ENCODE measurements at places on chromosomes 7 and 10.

DNA sequence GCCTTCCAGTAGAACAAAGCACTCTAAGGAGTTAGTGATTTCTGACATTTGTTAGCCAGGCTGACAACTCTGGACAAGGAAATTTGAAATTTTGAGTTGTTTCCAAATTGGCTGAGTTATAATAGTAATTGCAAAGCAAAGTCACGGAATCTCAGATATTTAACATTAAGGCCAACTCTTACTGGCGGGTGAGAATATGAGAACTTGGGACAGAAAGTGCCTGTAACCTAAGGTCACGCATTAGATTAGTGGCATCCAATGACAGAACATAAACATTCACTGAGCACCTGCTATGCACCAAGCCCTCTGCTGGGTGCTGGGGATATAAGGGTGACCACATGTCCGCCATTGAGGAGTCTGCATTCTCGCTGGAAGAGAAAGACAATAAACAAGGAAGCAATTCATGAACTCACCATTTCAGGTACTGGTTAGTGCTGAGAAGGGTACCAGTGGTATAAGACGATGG lies 45.5 kb upstream of the CHST15 start:
- DNase-seq = no peak

- no peak for DNase-seq
Observed at GRCh38 chr7:141354251-141354650, 197.0 kb upstream of the AGK start.

DNA sequence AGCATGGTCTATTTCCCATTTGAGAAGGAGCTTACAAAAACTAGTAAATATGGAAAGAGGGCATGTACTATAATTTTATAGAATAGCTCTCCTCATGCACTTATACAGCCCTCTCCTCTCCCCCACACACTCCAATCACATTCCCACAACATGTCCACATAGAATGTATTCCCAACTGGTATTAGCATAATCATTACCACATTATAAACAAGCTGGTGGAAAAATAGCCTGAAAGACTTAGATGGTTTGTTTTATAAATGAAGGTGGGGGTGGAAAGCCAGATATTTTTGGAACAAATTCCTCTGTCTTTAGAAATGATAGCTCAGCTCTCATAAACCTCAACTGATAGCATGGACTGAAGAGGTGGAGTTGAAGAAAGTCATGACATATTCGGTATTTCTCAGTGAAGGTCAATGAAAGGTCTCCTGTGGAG lies 410.1 kb downstream of the SUGCT start:
- no peak for DNase-seq

DNA sequence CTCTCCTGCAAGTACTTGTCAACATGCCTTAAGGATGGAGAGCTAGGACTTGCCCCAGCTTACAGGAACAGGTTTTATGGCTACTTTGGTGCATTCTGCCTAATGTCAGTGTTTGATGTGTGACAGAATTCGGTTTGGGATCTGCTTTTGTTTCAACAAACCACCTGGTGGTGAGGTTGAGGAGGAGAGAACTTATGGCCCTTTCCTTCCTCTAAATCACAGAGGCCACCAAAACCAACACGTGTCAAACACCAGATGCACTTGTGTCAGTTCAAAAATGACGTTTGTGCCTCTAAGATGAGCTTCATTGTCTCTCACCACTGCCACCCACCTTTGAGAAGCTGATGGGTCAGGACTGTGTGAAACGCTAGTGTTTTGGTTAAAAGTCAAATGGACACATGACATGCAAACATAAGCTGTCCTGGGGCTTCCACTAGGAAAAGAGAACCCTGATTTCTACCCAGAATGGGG lies 83.9 kb downstream of the OSBPL3 start:
- DNase-seq = no peak

- DNase-seq = no peak
Observed at GRCh38 chr10:93208717-93209464, 135.2 kb downstream of the CYP26A1 start.

DNA sequence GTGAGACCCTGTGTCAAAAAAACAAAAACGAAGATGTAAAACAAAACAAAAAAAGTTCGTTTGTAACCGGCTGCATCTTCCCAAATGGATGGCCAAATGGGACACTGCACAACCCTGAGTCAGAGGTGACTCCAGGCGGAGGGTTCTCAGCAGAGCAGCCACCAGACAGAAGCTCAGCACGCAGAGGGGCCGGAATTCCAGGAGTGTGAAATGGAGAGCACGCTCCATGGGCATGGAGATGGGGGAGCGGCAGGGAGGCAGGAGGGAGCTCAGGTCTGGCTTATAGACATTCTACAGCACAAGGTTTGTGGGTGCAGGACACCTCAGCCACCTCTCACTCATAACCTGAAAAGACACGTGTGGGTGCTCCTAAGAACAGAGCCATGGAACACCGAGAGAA lies 227.0 kb downstream of the MAD1L1 start:
- DNase-seq = no peak

- no peak for DNase-seq
Observed at GRCh38 chr7:128211626-128212025, 29.5 kb upstream of the LEP start.

DNA sequence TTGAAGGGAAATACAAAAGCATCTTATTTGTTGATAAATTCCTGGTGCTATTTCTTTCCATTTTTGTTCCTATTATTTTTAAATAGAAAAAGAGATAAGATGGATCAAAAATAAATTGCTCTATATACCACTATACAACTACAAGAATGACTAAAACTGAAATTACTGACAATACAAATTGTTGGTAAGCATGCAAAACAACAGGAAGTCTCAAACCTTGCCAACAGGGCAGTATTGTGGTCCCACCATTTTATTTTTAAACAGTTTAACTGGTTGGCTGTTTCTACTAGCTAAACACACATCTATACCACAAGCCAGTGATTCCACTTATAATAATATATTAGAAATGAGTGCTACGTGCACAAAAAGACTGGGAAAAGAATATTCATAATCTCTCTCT lies 213.0 kb downstream of the JAZF1 start:
- no peak for DNase-seq
